Jurkat, Clone E6-1 (cell line): ENCODE measurements at places on chromosomes 6 and 20.

- DNase-seq = no peak
These were observed 29.8 kb downstream of the TRMT6 start for GRCh38 chr20:5920581-5920980.

DNA sequence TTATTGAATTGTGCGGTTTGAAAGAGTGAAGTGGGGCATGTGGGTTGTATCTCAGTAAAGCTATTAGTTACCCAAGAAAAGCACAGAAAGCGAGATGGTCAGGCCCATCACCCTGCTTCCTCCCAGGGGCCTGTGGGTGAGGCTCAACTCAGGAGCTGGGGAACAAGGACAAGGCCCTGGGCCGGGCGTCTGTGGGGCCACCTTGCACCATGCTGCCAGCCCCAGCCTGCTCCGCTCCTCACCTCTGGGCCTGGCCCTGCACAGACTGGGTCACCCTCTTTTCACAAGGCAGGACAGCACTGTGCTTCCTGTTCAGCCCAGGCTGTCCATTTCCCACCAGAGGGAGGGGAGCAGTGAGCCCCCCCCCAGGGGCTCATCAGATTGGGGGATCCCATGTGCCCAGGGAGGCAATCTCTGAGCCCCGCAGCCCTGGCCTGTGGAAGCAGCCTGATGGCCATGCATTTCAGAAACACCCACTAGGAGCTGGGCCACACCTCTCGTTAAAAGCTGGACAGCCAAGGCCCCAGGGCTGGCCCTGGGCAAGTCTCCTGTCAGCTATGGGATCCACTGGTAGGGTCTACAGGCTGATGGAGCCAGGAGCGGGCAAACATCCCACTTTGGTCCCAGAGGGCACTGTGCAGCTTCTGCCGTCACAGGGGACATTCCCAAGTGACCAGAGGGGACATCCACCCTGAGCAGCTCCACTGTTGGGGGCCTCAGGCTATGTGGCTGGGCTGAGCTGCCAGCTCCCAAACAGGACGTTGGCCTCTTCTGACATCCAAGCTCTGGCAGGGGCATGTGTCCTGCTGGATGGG lies 55.9 kb downstream of the YTHDF1 start:
- DNase-seq = no peak

DNA sequence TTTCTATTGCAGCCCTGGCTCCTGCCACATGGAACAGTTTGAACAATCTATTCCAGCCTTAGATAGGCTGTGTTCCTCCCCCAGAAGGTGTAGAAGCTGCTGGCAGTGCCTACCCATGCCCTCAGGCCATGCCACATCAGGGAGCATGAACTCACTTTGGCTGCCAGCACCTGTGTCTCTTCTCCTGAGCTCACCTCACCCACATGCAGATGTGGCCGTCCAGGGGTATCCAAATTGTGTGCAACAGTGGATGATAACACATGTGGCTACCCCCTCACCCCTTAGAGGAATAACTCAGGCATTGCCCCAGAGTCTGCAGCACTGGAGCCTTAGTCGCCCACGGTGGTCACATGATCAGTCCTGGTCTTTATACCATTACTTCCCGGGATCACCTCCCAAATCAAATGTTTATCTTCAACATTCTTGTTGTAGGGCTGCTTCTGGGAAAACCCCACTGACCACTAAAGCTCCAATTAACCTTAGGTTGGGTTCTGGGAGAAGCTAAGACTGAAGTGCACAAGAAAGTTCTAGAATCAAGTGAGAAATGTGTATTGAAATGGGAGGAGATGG lies 110.4 kb downstream of the BANF2 start:
- no peak for DNase-seq

DNA sequence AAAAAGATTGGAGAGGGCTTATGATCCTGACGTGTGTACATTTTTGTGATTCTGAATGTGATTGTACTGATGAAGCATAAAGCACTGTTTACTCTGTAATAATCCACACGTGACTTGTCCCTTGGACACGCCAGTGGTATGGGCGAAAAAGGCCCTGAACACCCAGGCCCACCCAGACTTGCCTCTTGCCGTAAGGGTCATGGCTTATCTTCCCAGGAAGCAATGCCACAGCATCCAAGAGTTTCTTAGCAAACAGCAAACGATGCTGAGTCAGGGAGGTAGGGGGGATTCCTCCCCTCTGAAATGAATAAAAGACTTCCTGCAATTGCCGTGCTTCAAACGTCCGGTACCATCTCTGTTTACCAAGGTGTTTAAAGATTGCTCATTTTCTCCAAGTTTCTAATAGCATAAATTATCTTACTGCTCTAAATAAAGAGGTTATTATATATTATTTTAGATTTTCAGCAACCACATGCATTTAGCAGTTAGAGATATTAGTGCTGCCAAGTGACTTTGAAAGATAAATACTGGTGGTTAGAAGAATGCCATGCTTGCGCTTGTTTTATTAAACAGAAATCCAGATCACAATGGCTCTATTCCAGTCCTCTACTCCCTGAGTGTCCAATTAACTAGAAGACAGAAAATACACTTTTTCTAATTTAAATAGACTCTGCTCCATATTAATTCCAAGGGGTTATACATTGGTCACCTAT lies 212.8 kb upstream of the CST7 start:
- no peak for DNase-seq
